ENCODE measurements at places on chromosomes 2 and 18. TPM values are rescaled to one million over a fixed set of nuclear protein-coding genes. Genes with fewer than 3 reads are reported as not detected.

DIPK1C gene
- 4.7 TPM for polyA plus RNA-seq

SPHKAP gene
- polyA plus RNA-seq: 1.9 TPM

CHRNA1 gene
- 6.1 TPM for polyA plus RNA-seq

RTP5 gene
- polyA plus RNA-seq: not detected

TUBA3E gene
- not detected for polyA plus RNA-seq

PGAP1 gene
- 28.3 TPM for polyA plus RNA-seq

NR4A2 gene
- polyA plus RNA-seq: 0.58 TPM

TMBIM1 gene
- polyA plus RNA-seq: 72.2 TPM

CLEC4F gene
- polyA plus RNA-seq: 0.15 TPM

EML6 gene
- polyA plus RNA-seq: 17.2 TPM

MLPH gene
- 6.5 TPM for polyA plus RNA-seq

SLC11A1 gene
- polyA plus RNA-seq: 0.66 TPM

REEP1 gene
- 4.0 TPM for polyA plus RNA-seq

AP1S3 gene
- polyA plus RNA-seq: 15.5 TPM

GAL3ST2 gene
- 0.16 TPM for polyA plus RNA-seq

PDCD1 gene
- 0.08 TPM for polyA plus RNA-seq

CXXC1 gene
- polyA plus RNA-seq: 63.9 TPM

BCL2 gene
- polyA plus RNA-seq: 25.6 TPM

RPRD1A gene
- 51.2 TPM for polyA plus RNA-seq

KIF1A gene
- 11.6 TPM for polyA plus RNA-seq

CCDC148 gene
- polyA plus RNA-seq: 7.9 TPM

AQP12A gene
- not detected for polyA plus RNA-seq

PARD6G gene
- 30.7 TPM for polyA plus RNA-seq

SNX17 gene
- 103 TPM for polyA plus RNA-seq

SP9 gene
- not detected for polyA plus RNA-seq

PCARE gene
- 0.41 TPM for polyA plus RNA-seq

CIB4 gene
- polyA plus RNA-seq: not detected

ZNF512 gene
- polyA plus RNA-seq: 74.9 TPM

LYG2 gene
- polyA plus RNA-seq: 0.33 TPM

RND3 gene
- 68.4 TPM for polyA plus RNA-seq

CD8B gene
- 0.61 TPM for polyA plus RNA-seq

SFT2D3 gene
- not detected for polyA plus RNA-seq

CCDC150 gene
- 23.1 TPM for polyA plus RNA-seq

NDC80 gene
- polyA plus RNA-seq: 24.9 TPM

ITGA4 gene
- polyA plus RNA-seq: 41.1 TPM

OR6B2 gene
- not detected for polyA plus RNA-seq

SF3B6 gene
- polyA plus RNA-seq: 188 TPM

LCT gene
- polyA plus RNA-seq: 0.03 TPM

ANKRD29 gene
- polyA plus RNA-seq: 1.1 TPM

UGT1A3 gene
- not detected for polyA plus RNA-seq

TMEM182 gene
- polyA plus RNA-seq: 7.7 TPM

ALK gene
- polyA plus RNA-seq: 1.4 TPM

Data from left renal pelvis (tissue), 4 donors.